ENCODE measurements at places on chromosomes 11 and 22.

DNA sequence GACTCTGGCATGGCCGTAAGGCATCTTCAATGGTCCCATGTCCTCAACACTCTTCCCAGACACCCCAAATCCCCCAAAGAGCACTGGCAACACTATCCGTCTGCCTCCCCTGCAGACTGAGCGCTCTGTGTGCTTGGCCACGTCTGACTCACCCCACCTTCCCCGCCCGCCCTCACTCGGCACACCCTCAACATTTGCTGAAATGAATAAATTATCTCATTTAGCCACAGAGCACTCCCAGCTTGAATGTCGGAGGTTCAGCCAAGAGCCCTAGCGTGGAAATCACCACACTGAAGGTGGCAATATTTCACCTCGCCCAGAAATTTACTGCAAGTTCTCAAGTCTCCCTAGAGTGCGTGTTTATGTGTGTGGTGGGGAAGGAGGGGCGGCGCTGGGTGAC, 46.6 kb upstream of the TCF20 start:
- DNase-seq = no peak
- H3K4me1 ChIP-seq = peaks cover 7% of the 10 kb centered on the region
- no peaks in the 10 kb centered on the region for H3K27me3 ChIP-seq
- no peaks in the 10 kb centered on the region for H3K36me3 ChIP-seq
- no peak overlapping the region for H3K4me3 ChIP-seq
- H3K27ac ChIP-seq = no peak overlapping the region

GRCh38 chr11:104541701-104542100, 356.6 kb downstream of the CASP12 start:
- no peak for DNase-seq
- no peaks in the 10 kb centered on the region for H3K4me1 ChIP-seq
- H3K4me3 ChIP-seq = no peak overlapping the region
- H3K36me3 ChIP-seq = no peaks in the 10 kb centered on the region
- H3K27me3 ChIP-seq = no peaks in the 10 kb centered on the region

- no peak overlapping the region for H3K27ac ChIP-seq
- DNase-seq = no peak
- no peak overlapping the region for H3K4me3 ChIP-seq
- H3K4me1 ChIP-seq = no peaks in the 10 kb centered on the region
Observed at GRCh38 chr11:92495107-92495793, 270.6 kb downstream of the FAT3 start.

- no peak overlapping the region for H3K27ac ChIP-seq
- no peaks in the 10 kb centered on the region for H3K4me1 ChIP-seq
- H3K36me3 ChIP-seq = no peaks in the 10 kb centered on the region
- no peak overlapping the region for H3K4me3 ChIP-seq
Observed at GRCh38 chr11:83002053-83002452, 69.6 kb downstream of the RAB30 start.

GRCh38 chr11:12480401-12480800, 103.0 kb downstream of the PARVA start:
- H3K27me3 ChIP-seq = no peaks in the 10 kb centered on the region
- no peaks in the 10 kb centered on the region for H3K36me3 ChIP-seq
- H3K4me1 ChIP-seq = no peaks in the 10 kb centered on the region
- no peak for DNase-seq
